ENCODE measurements at places on chromosomes 7 and 10.
A peak's percentile ranks its signal among the peaks of the same experiment; 100 is the strongest.

DNA sequence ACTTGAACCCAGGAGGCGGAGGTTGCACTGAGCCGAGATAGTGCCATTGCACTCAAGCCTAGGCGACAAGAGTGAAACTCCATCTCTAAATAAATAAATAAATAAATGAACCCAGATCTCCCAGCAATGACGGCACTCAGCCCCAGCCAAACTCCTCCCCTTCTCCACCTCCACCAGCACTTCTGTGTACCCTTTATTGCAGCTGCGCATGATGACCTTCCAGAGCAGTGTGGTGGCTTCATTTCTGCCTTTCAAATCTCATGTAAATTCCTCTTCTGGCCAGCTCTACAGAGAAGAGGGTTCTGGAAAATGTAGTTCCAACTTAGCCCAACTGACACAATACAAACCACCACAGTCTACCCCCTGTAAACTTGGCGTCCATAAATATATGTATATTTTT is 108.5 kb downstream of the SLC37A3 start:
- DNase-seq = no peak

GRCh38 chr10:25080880-25081581 is 64.6 kb downstream of the THNSL1 start:
- peak; percentile 79 for DNase-seq

- DNase-seq = no peak
These were observed 63.1 kb upstream of the SORCS3 start for GRCh38 chr10:104577861-104578521.

DNA sequence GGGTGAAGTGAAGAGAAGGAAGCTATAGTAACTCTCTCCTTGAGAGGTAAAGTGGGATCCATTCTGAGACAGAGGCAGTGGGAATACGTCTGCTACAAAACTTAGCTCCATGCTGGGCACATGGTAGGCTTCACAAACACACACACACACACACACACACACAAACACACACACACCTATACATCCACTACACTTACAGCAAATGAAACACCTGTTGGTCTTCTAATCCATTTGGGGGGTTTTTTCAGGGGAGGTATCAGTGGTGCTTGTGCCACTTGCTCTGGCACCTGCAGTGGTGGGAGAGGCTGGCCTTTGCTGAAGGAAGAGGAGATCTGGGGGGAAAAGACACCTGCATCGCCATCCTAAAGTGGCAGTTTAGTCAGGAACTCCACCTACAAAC is 14.5 kb downstream of the SEC31B start:
- DNase-seq = no peak

- DNase-seq = no peak
These were observed 50.5 kb downstream of the PODXL start for GRCh38 chr7:131505636-131506557.

DNA sequence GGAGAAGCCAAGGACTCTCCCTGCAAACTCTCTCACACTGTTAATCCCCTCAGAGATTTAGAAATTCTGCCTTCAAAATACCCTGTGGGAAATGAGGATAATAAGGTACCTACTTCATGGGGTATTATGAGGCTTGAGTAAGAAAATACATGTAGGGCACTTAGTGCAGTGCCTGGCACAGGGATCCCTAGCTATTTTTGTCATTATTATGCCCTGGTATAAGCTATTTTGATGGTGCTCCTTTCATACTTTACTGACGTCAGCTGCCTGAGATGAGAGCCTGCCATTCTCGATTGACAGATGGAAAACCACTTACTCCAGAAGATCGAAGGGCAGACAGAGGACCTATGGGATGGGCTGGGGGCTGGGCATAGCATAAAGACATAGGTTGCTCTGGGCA is 30.1 kb downstream of the MKX start:
- DNase-seq = no peak

DNA sequence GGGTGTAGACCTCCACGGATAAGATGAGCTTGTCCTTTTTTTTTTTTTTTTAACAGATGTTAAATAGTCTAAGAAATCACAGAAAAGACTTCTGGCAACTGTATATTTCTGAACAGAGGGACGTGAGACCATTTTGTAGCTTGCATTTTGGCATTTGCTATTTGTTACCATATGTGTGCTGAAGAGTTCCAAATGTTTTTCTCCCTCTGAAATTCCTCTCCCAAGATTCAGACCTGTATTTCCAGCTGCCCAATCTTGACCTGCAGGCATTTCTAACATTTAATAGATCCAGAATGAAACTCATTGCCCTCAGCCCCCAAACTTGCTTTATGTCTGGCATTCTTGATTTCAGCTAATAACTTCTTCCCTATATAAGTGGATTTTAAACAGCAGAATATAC is 223.1 kb upstream of the FZD1 start:
- DNase-seq = no peak

GRCh38 chr7:86328801-86329433 is 314.8 kb upstream of the GRM3 start:
- DNase-seq = no peak

DNA sequence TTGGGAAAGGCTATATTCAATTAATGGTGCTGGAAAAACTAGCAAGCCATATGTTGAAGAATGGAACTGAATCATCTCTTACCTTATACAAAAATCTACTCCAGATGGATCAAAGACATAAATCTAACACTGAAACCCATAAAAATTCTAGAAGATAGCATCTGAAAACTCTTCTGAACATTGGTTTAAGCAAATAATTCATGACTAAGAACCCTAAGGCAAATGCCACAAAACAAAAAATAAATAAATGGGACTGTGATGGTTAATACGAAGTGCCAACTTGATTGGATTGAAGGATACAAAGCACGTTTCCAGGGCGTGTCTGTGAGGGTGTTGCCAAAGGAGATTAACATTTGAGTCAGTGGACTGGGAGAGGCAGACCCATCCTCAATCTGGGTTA is 1130.0 kb downstream of the DNAJB9 start:
- DNase-seq = no peak

GRCh38 chr10:16195178-16195769 is 241.5 kb upstream of the PTER start:
- DNase-seq = no peak

- DNase-seq = no peak
These were observed 88.7 kb downstream of the UBE2H start for GRCh38 chr7:129864042-129864441.

- no peak for DNase-seq
These were observed 91.4 kb upstream of the NAMPT start for GRCh38 chr7:106376026-106376799.

DNA sequence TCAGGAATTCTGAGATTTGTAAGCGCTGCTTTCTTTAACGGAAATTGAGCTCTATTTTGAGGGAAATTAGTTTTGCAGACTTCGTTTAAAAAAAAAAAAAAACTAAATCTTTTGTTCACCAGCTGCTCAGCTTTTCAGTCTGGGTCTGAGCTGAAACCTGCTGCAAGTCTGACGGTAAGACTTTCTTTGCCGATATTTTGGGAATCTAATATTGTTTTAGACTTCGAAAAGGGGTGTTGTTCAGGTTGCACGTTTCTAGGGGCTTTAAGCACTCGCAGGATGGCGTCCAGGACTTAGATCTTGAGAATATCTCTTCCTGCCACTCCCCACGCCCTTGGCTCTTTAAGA is 1.8 kb upstream of the MEOX2 start:
- DNase-seq = no peak

DNA sequence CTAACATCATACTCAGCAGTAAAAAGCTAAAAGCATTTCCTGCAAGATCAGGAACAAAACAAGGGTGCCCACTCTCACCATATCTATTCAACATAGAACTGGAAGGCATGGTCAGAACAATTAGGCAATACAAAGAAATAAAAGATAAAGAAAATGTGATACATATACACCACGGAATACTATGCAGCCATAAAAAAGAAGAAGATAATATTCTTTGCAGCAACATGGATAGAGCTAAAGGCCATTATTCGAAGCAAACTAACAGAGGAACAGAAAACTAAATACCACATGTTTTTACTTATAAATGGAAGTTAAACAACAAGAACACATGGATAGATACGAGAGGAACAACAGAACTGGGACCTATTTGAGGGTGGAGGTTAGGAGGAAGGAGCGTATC is 652.7 kb downstream of the GRID1 start:
- no peak for DNase-seq

- peak; percentile 82 for DNase-seq
These were observed 1.5 kb downstream of the PTPN12 start for GRCh38 chr7:77538281-77539212.

DNA sequence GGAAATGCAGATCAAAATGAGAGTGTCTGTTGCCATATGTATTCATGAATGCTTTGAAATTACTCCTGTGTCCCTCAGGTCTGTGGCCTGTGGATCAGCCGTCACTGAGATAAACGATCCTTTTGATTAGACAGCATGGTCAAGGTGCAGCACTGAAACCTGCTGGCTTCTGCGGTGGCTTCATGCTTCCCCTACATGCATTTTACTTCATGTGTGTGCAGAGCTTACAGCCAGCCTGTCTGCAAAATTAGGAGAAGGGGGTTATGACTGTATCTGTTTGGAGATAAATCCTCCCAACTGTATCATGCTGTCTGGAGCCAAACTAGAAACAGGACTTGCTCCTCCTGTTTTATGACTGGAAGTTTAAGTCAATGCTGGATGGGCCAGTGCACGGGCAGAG is 71.0 kb upstream of the PLPP4 start:
- DNase-seq = no peak

DNA sequence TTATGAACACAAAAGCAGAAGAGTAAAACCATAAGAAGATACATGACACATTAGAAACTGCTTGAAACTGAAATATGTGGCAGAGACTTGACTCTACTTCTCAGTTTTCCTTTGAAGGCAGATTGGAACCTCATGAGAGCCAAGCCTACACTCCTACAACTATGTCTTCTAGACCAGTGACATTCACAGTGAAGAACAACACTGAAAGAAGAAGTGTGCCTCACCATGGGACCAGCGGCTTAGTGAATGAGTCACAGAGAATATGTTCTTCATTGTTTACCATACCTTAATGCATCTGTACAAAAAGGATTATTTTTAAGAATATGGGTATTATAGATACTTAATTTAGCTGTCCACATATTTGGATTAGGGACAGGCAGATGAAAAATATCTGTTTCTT is 248.3 kb downstream of the CDC14C start:
- no peak for DNase-seq

DNA sequence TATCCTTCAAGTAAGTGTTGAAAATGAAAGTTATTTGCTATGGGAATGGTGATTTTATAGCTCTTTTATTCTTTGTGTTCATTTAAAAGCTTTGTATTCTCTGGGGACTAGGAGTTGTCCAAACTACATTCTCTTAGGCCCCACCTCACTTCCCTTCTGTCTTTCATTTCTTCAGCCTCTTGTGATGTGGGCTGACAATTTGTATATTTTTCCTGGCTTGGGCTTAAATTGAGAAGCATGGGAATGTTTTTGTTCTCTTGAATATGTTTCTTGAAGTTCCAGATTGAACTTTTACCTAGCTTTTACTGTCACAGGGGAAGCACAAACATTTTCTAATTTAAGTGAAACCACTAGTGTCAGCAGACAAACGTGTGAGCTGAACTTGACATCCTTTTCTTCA is 27.9 kb downstream of the BBS9 start:
- DNase-seq = no peak

DNA sequence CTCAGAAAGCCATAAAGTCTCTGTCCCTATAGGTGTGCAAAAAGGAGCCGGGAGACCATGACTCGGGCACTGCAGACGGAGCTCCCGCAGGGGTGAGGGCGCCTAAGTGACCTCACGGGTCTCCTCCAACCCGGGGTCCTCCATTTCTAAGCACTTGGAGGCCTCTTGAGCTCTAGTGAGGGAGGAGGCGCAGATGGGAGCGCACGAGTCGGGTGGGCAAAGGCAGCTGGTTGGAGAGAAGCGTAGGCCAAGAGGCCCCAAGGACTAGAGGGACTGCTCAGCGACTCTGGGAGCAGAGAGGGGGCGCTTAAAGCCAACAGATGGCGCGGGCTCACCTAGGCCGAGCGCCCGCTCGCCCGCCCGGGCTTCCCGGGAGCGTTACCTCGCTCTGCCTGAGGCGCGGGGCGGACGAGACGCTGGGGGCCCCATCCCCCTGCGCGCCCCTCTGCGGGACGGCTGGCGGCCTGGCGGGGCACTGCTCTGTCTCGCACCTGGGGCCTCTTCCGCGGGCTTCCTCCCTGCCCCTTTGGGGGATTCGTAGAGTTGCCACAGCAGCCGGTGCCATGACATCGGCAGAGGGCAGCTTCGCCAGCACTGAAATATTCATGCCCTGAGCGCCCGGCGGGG is 523 bp upstream of the CDH23 start:
- DNase-seq = peak; percentile 70

GRCh38 chr10:84826704-84827103 is 498.3 kb downstream of the CCSER2 start:
- no peak for DNase-seq

DNA sequence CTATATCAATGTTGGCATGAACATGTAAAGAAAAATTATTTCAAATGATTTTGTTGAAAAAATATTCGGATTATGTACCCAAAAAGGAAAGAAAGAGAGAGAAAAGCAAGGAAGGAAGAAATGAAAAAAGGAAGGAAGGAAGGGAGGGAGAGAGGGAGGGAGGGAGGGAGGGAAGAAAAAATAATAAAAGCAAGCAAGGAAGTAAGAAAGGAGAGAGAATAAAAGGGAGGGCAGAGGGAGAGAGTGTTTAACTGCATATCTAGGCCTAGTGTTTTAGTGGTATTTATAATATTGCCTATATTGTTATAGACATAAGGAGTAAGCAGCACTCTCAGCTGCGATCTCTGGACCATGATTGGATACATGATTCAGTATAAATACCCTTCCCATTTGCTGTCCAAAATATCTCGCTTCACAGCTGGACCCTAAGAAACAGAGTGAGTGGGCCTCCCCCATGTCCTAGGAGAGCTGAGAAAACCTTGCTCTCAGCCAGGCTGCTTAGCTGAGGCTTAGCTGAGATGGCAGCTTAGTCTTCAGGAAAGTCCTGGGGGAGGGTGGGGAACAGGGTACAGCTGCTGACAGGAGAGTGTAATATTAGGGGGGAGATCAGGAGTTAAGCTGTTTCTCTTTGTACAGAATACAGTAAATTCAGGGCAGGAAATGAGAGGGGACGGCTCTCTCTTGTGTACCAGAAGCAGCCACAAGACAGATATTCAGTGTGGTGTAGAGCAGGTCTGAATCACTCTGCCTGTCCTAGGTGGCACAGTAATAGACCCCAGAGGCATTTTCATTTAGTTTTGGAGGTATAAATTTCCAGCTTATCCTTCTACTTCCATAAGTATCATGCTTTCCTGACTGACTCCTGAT is 66.8 kb upstream of the TARP start:
- DNase-seq = no peak

DNA sequence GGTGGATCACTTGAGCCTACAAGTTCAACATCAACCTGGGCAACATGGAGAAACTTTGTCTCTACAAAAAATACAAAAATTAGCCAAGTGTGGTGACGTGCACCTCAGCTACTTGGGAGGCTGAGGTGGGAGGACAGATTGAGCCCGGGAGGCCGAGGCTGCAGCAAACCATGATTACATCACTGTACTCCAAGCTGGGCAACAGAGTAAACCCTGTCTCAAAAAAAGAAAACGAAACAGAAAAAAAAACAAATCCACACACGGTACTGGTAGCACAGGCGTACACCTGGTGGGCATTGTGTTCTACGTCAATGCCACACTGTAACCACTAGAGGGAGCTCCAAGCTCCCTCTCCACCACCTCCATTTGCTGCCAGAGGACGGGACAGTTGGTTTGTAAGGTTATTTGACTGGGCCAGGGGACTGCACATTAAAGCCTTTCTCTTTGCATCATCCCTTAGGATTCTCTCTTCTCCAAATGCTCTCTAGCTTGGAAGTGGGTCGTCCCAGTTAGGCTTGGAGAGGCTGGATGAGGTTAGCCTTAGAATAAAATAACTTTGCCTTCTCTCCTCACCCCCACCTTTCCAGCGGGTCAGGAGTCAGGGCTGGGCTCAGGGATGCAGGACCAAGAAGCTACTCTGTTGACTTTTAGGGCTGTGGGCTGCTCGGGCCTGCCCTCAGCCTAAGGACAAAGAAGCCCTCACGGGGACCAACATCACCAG is 130.8 kb downstream of the SORBS1 start:
- DNase-seq = peak; percentile 33

Measured in NCI-H1105 treated with DMSO at 0.1 percent for 48 hours (cell line).